Kasumi-1 (cell line): ENCODE measurements at places on chromosomes 1 and 21.

GRCh38 chr1:45913183-45913683, 109.8 kb downstream of the MAST2 start:
- DNase-seq = no peak

GRCh38 chr1:32172621-32173245, 6.7 kb upstream of the TXLNA start:
- DNase-seq = peak; percentile 20

DNA sequence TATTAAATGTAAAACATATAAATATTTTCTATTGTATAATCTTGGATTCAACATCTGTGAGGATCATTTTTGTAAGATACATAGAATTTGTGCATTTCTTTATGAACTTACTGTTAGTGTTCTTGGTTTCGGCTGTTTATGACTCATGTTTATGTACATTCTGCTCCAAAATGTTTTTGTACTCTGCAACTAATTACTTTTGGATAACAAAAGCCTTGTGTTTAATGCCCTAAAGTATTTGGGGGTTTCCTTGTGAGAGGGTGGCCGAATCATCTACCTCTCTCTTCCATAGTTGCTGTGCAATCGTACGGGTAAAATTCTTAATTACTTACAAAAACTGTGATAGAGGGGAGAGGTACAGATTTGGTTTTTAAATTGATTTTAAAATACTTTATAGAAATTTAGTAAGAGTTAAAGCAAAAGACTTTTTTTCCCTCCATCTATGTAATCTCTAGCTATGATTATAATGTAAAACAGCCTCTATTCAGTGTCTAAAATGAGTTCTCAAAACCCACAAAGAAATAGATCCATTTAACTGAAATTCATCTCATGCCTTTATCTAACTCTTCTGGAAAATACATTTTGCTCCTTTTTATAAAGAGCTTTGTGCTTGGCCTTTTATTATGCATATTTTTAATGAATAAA, 38.7 kb upstream of the LRRC8C start:
- DNase-seq = no peak

DNA sequence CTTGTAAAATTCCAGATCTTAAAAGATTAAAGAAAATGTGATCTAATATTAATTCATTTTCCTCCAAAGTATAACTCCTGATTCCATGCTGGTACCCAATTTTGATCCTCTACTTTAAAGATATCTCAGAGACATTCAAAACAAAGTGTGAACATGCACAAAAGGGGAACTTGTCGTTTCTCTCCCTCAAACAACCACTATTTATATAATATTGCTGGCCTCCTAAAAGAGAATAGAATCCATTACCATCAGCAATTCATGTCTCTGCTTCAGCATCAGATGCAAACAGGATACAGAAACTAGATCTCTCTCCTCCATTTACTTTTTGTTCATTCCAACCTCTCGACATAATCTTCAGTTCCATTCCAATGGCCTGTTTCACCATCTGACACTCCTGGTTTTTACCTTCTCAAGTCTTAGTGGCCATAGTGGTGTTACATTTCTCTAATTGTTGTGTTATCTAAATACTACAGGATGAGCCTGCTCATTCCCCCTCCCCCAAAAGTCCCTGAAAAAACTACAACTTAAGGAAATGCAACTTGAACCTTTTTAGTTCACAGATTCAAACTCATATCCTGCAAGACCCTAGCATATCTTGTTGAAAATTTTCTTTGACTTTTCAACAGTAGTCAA, 4.1 kb downstream of the NRIP1 start:
- DNase-seq = no peak

- DNase-seq = no peak
Observed at GRCh38 chr1:47585141-47585902, 147.5 kb downstream of the FOXD2 start.
